Right kidney (tissue), 9 donors: ENCODE measurements at places on chromosomes 7 and 10.

DNA sequence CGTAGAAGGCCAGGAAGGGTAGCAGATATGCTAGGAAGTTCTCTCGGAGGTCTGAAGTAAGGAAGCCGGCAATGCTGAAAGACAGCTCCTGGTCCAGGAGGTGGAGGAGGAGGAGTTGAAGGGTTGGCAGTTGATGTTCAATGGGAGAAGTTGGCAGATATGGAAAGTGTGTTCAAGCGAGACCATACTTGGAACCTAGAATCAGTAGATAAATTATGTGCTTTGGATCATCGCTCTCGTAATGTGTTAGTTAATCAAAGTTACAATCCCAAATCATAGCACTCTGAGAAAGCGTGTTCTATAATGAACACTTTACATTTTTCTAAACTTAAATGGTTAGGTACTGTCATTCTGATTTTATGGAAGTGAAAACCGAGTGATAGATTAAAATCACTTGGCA is 152.9 kb downstream of the CELF2 start:
- no peak for DNase-seq

- no peak for DNase-seq
These were observed 332.7 kb upstream of the LRGUK start for GRCh38 chr7:133794479-133794878.

- no peak for DNase-seq
These were observed 8.4 kb downstream of the TRIM24 start for GRCh38 chr7:138468244-138469123.

GRCh38 chr10:117271427-117271826 is 30.5 kb downstream of the SLC18A2 start:
- no peak for DNase-seq

DNA sequence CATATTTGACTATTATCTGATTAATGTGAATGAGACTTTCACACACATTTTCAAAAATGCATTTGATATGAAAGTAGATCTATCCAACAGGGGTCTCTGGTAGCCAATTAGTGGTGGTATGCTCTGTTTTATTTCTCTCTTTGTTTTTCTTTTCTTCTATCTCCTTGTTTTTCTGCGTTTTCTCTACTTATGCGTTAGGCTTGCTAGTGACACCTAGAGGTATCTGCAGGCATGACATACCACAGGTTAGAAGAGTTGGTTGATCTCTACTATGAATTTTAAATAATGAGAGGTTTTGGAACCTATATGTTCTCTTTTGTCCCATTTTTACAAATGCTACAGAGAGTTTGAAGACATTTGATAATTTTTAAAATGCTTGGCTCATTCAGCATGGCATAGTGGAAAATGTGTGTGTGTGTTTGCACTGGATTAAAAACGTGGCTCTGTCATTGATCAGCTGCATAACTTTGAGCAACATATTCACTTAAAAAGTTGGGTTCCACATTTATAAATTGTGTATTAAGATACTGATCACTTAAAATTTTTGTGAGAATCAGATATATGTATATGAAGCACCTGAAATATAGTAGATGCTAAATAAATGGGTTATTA is 28.1 kb upstream of the PLXDC2 start:
- DNase-seq = no peak

- DNase-seq = no peak
These were observed 60.4 kb downstream of the CHST3 start for GRCh38 chr10:72024596-72024995.

DNA sequence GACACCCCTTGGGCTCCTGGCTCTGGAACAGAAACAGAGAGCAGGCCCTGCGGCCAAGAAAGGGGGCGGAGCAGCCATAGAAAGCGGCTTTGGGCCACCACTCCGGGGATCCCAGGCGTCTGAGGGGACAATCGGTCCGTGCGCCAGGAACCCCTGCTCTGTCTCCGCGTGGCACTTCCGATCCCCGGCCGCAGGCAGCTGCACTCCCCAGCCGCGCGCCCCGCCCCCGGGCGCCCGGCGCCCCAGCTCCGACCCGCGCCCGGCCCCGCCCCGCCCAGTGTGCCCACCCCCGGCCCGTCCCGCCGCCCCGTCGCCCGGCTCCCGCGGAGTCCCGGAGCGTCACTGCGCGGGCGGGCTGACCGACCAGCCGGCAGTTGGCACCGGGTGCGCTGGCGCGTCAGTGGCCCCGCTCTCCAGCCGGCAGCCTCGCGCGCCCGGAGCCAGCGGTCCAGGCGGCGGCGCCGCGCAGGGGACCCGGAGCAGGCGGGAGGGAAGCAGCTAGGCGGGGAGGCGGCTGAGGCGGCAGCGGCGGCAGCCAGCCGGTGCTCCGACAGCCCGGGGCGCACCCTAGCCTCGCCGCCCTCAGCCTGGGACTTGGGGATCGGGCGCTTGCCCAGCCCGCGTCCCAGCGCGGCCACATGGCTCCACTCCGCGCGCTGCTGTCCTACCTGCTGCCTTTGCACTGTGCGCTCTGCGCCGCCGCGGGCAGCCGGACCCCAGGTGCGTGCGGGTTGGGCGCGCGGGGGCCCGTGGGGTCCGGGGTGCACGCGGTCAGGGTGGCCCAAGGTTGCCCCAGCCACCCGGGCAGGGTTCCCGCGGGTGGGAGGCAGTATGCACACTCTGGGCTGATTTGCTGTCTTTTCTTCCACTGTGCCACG is at the start of gene ADAMTS14:
Gene ADAMTS14 (plus strand): TSS at position 342 of the 878 bp plus-strand sequence. CDS start 297 bp downstream, at position 639.
- DNase-seq = peak; percentile 81

GRCh38 chr7:100109521-100110163 is 8.2 kb downstream of the AP4M1 start:
- DNase-seq = no peak

DNA sequence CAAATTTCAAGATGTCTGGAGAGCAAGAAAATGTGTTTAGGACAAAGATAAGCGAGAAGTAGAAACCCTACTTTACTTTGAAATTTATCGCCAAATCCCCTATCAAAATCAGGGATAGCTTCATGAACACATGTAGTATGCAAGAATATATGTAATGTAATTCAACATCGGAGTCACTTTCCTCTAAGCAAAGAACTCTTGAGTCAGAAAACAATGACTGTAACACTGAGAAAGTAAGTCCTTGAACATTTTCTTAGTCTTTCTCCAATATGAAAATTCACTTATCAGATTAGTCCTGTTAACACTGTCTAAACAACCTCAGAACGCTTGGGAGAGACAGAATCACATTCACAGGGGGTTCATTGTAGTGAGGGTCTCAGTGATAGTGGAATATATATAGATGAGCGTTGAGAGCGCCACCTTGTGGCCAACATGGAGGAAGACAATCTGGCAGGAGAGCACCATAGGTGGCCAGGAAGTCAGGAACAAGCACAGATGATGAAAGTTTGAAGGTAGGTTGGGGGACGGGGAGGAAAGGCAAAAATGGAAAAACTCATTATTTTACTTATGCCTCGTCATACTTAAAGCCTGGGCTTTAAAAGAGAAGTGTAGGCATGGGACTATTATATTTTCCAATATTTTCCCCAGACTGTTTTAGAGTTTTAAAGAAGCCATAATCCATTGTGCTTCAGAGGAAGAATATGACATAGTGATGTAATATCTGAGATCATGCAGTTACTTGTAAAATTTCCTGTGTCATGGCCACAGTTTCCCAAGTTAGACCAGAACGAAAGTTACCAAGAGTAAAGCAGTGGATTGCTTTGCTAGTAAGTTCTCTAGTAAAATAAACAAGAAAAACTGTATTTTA is 115.5 kb upstream of the GNAI1 start:
- peak; percentile 47 for DNase-seq

GRCh38 chr10:36256166-36256565 is 614.1 kb upstream of the FZD8 start:
- no peak for DNase-seq

DNA sequence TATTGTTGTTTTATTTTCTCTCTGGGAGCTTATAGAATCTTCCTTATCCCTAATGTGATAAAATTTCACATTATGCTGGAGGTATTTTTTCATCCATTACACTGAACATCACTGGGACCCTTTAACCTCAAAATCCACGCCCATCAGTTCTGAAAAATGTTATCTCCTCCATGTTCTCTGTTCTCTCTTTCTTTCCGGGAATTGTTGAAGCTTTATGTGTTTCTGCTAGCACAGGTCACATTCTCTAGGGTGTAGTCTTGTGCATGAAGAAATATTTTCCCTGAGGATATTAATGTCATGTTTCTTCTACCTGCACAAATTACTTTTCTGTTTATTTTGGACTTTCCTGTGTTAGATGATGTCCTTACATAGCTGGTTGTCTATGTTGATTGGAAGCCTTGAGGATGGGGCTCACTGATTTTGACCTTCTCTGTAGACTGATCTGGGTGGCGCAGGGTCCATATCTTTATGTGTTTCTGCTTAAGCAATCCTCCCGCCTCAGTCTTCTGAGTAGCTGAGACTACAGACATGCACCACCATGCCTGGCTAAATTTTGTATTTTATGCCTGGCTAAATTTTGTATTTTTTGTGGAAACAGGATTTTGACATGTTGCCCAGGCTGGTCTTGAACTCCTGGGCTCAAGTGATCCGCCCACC is 31.4 kb upstream of the IL6 start:
- DNase-seq = no peak

DNA sequence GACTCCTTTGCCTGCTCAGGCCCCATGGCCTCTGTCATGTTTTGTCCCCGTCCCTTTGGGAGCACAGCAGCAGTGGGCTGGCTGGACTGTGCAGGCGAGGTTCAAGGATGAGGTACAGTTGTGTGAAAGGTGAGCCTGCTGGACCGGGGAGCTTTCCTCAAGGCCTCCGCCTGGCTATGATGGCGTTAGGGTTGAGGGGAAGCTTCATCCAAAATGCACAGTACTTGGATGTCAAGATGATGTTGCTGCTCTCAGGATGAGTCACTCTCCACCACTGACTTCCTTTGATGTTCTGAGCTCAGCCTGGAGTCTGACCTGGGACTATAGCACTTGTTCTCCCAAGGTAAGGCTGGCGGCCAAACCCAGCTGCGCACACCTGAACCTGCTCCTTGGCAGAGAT is 152.7 kb upstream of the SHH start:
- no peak for DNase-seq

DNA sequence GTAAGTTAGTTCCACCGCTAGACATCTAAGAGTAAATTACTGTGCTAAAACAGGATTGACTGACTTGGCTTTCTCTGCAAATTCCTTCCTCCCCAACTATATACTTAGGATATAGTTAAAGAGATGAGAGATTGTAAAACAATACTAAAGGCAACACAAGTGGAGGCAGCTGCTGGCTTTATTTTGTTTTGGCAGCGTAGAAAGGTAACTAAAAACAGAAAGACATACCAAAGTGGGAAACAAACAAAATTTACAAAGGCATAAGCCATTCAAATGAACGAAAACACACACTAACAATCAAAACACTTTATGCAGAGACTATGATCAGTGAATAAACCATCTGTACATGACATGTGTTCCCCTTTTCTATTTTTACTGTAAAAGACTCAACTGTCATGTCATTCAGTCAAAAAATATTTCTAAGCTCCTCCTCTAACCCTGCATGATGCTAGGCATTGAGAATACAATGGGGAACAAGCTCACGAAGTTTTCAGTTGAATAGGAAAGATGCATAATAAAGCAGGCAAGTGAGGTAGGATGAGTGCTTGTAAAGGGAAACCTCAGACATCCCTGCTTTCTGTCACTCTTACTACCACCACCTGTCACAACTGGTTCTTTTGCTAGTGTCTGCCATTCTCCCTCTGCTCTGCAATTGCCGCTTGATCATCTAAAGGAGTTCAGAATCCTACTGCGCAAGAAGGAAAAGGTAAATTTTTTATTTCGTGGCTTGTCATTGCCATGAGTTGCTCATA is 64.2 kb upstream of the COL1A2 start:
- DNase-seq = no peak

DNA sequence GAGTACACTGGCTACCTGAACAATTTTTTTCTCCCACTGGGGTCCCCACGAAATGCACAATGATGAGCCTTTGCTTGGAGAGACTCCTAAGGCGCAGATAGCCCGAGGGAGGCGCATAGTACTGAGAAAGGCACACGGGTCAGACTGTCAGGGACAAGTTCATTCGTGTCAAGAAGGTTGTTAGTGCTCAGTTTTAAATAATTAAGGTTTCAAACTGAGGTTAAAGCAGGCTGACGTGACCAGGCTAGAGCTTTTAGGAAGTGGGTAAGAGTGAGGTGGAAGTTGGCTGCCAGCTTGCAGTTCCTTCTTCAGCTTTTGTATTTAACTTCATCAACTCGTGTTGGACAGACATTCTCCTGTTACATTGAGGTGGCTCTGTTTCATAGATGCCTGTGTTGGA is 31.6 kb downstream of the RBM33 start:
- no peak for DNase-seq

GRCh38 chr7:4739528-4739992 is 35.9 kb upstream of the AP5Z1 start:
- no peak for DNase-seq

GRCh38 chr10:130814610-130815009 is 496.9 kb downstream of the TCERG1L start:
- no peak for DNase-seq

DNA sequence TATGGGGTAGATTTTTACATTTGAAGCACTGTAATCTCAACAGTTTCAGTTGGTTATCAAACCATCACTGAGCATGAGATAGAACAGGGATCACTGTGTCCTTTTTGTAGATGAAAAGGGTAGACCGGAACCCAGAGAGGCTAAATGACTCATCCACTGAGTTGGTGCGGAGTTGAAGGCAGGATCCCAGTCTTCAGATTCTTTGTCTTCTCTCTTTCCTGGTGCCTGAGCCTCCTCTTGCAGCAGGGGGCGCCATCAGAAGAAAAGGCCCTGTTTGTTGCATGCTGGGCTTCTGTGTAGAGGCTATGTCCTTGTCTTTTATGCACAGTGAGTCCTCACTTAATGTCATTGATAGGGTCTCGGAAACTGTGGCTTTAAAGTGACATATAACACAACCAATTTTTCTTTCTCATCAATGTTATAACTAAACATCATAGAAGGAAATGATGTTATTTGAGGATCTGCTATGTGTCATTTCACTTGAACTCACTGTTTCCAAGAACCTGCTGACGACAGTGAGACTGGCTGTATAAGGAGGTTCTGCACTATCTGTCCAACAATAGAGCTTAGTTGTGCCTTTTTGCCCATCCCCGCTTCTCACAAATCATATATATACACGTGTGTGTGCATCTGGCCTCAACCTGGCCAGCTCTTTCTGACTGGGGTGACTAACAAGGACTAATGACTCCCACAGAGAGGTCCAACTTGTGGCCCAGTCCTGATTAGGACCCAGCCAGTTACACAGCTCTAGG is 14.3 kb downstream of the ZNF282 start:
- no peak for DNase-seq

GRCh38 chr10:102112210-102112817 is 7.9 kb downstream of the LDB1 start:
- DNase-seq = no peak

DNA sequence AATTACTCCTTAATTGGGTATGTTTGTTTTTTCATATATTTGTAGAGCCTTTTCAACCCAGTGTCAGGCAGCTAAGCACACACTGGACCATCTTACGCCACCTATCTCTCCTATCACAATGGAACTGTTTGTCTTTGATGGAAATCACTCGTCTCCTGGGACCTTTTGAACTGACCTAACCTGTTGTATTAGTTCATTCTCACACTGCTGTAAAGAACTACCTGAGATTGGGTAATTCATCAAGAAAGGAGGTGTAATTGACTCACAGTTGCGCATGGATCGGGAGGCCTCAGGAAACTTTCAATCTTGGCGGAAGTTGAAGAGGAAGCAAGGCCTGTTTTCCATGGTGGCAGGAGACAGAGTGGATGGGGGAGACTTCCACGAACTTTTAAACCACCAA is 182.0 kb downstream of the TCERG1L start:
- no peak for DNase-seq
